ENCODE measurements at places on chromosomes 11 and 22.
A peak's percentile ranks its signal among the peaks of the same experiment; 100 is the strongest.

GRCh38 chr11:111967649-111968048, 30.5 kb downstream of the DIXDC1 start:
- no peak for DNase-seq

DNA sequence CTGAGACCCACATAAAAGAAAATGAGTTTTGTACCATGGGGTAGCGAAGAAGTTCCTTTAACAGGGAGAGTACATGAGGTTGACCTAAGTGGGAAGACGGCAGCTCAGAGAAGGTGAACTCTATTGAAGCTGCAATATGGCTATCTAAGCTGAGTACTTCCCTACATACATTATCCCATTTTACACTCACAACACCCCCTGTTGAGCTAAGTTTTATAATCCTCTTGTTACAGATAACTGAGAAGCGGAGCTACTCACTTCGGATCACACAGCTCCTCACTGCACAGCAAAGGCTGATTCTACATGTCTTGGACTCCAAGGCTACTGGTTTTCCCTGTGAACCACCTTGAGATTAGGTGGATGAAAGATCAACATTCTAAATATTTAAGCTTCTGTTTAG, 8.2 kb upstream of the PIWIL4 start:
- DNase-seq: no peak

DNA sequence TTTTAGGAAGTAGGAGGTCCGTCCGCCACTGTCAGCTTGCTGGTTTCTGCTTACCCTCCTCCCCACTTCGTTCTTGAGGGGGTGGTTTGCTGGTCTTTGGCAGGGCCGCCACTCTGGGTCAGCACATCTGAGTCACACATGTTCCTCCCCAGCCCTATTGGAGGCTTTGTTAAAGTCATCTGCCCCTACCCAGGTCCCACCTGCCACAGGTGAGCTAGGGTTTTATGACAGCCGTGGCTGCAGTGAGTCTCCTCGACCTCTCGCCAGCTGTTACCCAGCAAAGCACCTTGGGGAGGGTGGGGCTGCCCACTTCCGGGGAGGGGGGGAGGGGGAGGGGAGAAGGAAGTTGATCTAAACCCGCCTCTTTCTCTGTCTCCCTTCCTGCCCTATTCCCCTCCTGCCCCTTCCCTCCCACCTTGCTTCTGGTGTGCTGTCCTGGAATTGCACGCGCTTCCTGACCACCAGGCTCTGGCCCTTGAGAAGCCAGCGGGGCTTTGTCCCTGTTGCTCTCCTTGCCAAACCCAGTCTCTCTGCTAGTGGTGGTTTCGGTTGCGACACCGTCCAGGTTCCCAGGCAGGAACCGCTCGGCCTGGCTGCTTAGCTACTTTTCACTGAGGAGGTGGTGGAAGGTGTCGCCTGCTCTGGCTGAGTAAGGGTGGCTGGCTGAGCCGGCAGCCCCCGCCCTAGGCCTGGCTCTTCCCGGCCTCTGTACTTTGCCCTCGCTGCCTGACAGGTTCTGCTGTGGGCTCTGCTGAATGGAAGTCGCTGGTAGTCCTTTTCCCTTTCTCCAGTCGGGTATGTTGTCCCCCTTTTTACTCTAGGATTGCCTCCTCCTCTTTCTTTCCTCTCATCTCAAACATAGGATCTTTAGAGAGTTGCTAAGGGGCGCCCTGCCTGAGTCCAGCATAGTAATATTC, 28.5 kb downstream of the RCOR2 start:
- peak; percentile 80 for DNase-seq

DNA sequence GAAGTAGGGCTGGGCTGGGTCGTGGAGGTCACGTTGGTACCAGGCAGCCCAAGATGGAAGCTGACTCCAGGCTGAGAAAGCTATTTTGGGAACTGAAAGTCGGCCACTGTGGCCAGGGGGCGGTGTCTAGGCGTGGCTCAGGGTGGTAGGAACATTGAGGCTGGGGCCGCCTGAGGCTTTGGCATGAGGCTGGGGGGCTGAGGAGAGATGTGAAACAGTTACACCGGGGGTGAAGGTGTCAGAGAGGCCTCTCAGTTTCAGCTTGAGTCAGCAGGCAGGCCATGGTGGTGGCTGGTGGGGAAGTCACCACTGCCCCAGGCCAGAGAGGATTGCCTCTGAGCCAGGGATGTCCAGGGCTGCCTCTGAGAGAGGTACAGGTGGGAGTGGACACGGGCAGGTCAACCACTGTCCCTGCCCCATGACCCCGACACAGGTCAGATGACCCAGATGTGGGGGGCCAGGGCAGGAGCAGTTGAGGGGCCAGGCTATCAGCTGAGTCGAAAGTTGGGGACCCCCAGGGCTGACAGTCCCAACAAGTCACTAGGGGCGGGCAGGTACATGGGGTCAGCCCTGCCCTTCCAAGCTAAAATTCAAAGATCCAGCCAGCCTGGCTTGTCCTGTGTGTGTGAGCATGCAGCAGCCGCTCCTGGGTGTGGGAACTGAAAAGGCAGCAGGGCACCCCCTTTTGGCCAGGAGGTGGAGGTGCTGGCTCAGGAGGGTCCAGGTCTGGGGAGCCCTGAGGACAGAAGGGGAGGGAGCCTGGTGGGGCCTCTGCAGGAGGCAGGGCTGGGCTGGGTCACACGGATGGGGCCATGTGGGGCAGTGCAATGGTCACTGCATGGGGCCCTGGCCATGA, 7.2 kb downstream of the KCNK7 start:
- DNase-seq: no peak

DNA sequence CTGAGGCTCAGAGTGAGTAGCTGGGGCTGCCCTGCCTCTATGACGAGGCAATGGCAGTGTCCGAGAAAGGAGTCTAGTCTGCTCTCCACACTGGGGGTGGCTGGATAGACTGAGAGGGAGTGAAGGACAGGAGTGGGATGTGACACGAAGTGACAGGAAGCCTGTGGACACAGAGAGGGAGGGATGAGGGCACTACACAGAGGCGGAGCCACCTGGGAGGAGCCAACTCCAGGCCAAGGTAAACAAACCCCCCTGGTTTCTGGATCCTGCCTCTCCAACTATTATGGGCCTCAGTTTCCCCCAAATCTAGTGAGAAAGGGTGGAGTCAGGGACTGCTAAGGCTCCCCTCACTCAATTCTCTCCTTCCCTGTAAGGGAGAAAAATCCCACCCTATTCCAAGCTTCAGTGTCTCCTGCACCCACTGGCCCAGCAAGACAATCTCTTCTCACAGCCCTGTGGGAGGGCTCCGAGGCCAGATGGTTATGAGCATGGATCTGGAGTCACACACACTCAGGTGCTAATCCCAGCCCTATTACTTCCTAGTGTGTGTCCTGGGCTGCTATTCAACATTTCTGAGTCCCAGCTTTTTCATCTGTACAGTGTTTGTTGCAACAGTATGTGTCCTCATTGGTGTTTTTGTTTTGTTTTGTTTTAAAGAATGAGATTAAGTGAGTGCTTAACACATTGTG, 24.9 kb downstream of the ASPHD2 start:
- DNase-seq: no peak

GRCh38 chr11:115505175-115505574, 960 bp upstream of the CADM1 start:
- DNase-seq: peak; percentile 70
